ENCODE measurements at places on chromosomes 5 and 9.
A peak's percentile ranks its signal among the peaks of the same experiment; 100 is the strongest.

GRCh38 chr9:112361601-112362000 lies 18.3 kb upstream of the HSDL2 start:
- peak; percentile 44 for DNase-seq

- no peak for DNase-seq
These were observed 105.3 kb downstream of the THBS4 start for GRCh38 chr5:80140496-80140895.

GRCh38 chr5:33855396-33855795 lies 36.4 kb downstream of the ADAMTS12 start:
- no peak for DNase-seq

DNA sequence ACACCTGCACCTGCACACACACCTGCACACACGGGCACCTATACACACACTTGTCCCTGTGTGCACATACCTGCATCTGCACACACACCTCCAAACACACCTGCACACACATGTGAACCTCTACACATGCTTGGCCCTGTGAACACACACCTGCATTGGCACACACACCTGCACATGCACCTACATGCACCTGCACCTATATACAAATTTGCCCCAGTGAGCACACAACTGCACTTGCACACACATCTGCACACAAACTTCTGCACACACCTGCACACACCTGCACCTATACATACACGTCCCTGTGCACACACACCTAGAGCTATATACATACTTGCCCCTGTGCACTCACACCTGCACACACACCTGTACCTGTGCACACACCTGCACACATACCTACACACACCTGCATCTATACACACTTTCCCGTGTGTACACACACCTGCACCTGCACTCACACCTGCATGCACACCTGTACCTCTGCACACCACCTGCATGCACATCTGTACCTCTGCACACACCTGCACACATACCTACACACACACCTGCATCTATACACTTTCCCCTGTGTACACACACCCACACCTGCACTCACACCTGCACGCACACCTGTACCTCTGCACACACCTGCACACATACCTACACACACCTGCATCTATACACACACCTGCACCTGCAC lies 21.5 kb upstream of the LPCAT1 start:
- DNase-seq, result no peak

DNA sequence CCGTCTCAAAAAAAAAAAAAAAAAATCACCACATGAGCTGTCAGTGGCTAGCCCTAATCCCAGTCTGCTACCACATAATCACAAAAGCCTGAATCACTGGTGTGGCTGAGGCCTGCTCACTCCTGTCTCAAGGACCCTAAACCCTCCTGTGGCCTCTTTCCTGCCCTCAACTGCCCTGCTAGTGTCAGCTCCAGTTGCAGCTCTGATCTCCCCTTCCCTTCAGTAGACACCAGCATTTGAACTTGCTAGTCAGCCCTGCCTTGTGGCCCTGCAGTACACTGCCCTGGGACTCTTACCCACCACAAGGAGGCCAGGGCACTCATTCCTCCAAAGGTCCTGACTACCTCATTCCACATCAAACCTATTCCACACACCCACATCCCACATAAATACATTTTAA lies 9.5 kb upstream of the P4HA2 start:
- DNase-seq, result no peak

- DNase-seq, result no peak
These were observed at the start of gene FAXDC2 for GRCh38 chr5:154850255-154851062. Gene FAXDC2 (minus strand): TSS chr5:154850603. CDS start chr5:154838178, 12,425 bp downstream.

GRCh38 chr9:93004561-93004960 lies 53.9 kb upstream of the SUSD3 start:
- DNase-seq, result no peak

DNA sequence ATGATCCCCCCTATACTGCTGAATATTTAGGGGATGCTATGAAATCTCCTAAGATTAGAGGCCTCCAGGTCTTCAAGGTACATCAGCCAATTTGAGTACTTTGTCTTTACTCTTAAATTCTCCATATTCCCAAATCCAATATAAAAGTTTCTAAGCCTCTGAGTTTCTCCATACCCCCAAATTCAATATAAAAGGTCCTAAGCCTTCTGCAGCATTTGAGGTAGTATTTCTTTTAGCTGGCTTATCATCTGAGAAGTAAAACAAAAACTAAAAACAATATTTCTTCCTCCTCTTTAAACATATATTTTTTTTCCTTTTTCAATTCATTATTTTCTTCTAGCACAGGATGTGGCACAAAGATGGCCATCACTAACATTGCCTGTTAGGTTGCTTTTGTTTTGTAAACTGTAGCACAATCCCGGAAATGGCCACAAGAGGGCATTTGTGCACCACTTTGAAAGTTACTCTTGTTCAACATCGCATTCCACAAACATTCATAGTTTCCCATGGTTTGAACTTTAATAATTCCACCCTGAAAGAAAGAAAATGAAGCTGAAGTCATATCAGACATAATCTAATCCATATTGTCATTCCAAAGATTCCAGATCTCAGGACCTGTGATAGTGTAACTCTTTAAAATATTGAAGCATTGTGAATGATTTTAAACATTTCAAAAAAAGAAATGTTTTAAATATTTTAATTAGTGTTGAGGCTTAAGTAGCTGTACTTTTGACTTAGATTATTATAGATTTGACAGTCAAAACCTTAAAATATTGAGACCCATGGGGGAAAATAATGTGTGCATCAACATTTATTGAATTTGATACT lies 21.0 kb upstream of the SCGB3A2 start:
- DNase-seq, result peak; percentile 42

DNA sequence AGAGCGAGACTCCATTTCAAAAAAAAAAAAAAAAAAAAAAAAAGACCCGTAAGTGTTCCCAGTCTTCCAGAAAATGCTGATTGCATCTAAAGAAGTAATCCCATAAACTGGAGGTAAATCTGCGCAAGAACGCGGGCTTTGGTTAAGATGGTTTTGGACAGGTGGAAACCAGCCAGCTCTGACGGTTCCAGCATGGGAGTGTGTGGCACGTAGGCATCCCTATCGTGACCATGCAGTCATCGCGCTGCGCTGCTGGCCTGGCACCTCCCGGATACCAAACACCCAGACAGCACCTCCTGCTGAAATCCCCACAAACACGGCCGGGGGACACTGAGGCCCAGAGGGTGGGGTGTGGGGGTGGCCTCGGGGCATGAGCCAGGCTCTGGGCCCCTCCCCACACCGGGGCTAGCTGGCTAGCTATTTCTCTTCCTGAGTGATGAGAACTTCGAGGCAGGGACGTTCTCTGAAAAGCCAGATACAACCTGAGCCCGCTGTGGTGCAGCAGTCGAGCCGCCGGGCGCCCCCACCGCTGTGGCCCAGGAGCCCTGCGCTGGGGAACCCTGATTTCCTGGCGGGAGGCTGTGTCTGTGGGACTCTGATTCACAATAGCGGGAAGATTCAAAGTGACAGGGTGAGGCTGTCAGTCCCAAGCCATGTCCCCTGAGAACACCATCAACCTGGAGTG lies 32.2 kb upstream of the NOTCH1 start:
- no peak for DNase-seq

DNA sequence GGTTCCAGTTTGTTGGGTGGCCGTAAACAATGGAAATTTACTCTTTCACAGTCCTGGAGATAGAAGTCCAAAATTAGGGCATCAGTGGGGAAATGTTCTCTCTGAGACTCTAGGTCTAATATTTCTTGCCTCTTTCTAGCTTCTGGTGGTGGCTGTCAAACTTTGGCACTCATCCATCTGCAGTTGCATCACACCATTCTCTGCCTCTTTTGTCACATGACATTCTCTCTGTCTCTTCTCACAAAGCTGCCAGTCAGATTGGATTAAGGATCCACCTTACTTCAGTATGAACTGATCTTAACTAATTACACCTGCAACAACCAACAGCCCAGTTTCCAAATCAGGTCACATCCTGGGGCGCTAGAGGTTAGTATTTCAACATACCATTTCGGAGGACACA lies 222.9 kb upstream of the FTMT start:
- no peak for DNase-seq

GRCh38 chr5:134579284-134579771 lies 53.3 kb downstream of the SAR1B start:
- no peak for DNase-seq

DNA sequence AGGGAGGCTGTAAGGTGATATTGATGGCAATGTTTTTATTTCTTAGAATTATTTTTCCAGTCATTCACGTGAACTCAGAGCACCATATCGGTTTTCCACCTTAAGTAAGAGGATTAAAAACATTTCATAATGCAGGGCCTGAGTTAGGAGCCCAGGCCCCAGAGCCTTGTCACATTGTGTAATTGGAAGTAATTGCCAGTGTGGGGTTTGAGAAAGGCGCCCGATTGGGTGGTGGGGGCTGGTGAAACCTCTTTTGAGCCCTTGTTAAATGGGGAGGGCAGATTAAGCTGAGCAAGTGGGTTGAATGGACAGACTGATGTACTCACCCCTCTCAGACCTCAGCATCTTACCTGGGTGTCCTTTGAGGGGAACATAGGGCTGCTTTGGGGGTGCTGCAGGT lies 116.7 kb upstream of the PITX1 start:
- no peak for DNase-seq

GRCh38 chr9:19161257-19162025 lies 34.1 kb upstream of the PLIN2 start:
- peak; percentile 95 for DNase-seq

DNA sequence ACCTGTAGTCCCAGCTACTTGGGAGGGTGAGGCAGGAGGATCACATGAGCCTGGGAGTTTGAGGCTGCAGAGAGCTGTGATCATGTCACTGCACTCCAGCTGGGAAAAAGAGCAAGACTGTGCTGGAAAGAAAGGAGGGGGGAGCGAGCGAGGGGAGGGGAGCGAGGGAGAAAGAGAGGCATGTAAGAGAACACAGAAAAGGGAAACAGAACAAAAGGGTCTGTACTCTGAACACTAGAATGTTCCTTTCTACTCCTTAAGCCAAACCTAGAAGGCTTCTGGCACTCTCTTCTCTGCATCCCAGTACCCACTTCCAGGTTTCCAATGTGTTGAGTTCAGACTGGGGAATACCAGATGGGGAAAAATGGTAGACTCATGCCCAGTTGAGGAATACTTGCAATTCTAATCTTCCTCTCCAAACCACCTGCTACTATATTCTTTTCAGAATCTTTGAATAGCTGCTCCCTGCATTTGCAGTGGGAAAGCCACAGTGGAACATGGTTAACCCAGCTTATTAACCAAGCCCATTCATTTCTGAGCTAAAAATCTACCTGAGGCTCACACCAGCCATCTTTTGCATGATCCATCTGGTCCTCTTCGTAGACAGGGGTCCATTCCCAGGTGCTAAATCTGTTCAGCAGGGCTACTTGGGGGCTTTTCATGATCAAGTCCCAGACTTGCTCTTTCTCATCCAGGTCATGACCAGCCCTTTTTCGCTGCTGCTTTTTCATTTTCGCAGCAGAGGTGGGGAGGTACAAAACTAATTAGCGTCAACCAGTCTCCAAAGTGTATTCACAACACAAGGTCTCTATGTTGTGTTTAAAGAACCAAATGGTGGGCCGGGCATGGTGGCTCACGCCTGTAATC lies 34.9 kb downstream of the SEMA4D start:
- no peak for DNase-seq

DNA sequence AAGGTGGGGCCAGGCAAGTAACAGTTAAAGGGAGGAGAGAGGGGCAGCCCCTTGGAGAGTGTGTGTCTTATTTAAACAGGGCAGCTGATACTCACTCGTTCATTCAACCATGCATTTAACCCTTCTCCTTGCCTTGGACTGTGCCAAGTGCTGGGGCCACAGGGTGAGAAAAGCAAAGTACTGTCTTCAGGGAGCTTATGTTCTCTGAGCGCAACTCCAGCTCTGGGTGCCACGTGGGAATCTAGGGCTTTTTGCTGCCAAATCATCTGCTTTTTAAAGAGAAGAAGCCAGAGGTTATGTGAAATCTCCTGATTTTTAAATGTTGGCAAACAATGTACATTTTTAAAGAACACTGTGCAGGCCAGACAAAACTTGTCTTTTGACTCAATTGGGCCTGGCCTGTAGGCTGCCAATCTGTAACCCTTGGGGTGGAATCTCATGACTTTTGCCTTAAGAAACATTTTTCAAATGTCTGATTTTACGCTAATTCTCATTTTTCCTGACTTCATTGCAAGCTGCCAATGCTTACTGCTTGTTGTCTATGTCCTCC lies 157.8 kb downstream of the NTRK2 start:
- no peak for DNase-seq

DNA sequence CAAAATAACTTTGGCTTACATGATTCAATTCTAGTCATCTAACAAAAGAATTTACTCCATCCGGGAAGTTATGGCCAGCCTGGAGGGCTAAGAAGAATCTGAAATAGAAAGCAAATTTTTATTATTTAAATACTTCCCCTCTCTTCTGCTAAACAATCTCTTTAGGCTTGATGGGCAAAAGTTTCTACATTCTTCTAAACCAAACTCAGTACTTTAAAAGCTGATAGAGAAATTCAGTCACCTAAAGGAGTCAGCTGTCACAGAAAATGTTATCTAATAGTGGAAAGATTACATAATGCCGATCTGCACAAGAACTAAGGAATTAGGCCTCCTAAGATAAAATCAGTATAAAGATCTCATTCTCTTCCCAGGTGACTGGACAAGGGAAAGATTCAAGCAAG lies 32.4 kb downstream of the GNAQ start:
- DNase-seq, result no peak

GRCh38 chr5:174832025-174832424 lies 107.6 kb downstream of the MSX2 start:
- no peak for DNase-seq

GRCh38 chr9:84140535-84141101 lies 160.0 kb downstream of the RMI1 start:
- DNase-seq, result no peak

- no peak for DNase-seq
These were observed 3.8 kb downstream of the ARSI start for GRCh38 chr5:150298701-150299451.

GRCh38 chr5:113612060-113612496 lies 98.6 kb downstream of the YTHDC2 start:
- DNase-seq, result peak; percentile 35

GRCh38 chr5:2739360-2740050 lies 12.0 kb downstream of the IRX2 start:
- no peak for DNase-seq

- DNase-seq, result peak; percentile 36
These were observed 121.2 kb downstream of the CEMIP2 start for GRCh38 chr9:71647094-71647591.

- DNase-seq, result no peak
These were observed 16.2 kb downstream of the RAD1 start for GRCh38 chr5:34899066-34899465.

DNA sequence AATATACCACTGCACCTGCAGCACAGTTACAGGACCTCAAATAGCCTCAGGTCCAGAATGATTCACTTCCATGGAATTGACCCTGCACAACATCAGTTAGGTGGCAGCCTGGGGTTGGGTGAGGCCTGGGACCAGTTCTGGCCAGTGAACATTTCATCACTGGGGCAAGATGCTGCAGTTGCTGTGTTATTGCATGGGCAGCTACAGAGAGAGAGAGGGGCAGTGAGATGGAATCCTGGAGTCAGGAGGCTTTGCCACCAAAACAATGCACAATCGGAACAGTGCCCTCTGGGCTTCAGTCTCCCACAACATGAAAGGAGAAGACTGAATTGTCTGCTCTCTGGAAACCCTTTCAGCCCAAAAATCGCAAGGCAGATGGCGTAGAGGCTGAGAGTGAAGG lies 51.8 kb downstream of the SH3TC2 start:
- no peak for DNase-seq

- no peak for DNase-seq
These were observed 70.9 kb downstream of the TLE4 start for GRCh38 chr9:79642671-79643070.
